Esophagus mucosa (tissue), 1 donor: ENCODE measurements at places on chromosomes 12 and 14. TPM values are rescaled to one million over a fixed set of nuclear protein-coding genes. Genes with fewer than 3 reads are reported as not detected.
A peak's percentile ranks its signal among the peaks of the same experiment; 100 is the strongest.

DNA sequence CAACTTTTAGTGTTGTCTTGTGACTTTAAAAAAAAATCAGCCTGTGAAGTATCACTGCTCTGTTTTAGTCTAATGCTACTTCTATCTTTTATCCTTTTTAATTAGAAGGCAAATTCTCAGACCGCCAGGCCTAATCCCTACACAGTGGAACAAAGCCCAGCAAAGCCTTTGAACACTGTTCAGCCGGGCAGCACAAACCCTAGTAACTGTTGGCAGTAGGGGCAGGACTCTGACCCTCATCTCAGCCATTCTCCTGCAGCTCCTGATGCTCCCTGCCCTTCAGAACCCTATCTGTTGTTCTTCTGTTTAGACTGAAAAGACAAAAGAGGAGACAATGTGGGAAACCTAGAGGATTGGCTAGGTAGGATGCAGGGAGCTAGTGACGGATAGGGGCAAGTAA lies 78.0 kb upstream of the OTX2 start:
- no peak for ATAC-seq

GRCh38 chr14:87756661-87757060 lies 236.3 kb downstream of the GALC start:
- no peak for ATAC-seq

GRCh38 chr12:73902260-73902659 lies 635.4 kb upstream of the ATXN7L3B start:
- ATAC-seq = no peak

DNA sequence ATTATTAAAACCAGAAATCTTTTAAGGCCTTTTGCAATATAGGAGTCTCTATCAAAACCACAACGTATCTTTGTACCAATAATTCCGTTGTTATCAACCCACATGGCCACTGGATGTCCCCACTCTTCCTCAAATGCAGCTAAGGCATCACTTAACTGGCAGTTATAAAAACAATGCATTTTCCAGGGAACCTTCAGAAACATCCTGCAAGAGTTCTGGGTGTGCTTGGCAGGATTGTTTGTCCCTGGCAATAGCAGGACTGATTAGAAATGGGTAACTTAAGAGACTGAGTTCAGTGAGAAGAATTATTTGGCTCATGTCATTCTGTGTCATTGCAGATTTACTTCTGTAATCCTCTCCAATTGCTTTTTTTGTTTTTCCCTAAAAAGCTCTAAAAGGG lies 112.0 kb downstream of the SLC15A5 start:
- ATAC-seq = no peak

GRCh38 chr12:81128930-81129554 lies 51.2 kb downstream of the ACSS3 start:
- ATAC-seq = peak; percentile 42

- ATAC-seq = no peak
Observed at GRCh38 chr14:87231336-87232026, 761.5 kb downstream of the GALC start.

- no peak for ATAC-seq
Observed at GRCh38 chr12:67426067-67426466, 156.9 kb downstream of the CAND1 start.

DNA sequence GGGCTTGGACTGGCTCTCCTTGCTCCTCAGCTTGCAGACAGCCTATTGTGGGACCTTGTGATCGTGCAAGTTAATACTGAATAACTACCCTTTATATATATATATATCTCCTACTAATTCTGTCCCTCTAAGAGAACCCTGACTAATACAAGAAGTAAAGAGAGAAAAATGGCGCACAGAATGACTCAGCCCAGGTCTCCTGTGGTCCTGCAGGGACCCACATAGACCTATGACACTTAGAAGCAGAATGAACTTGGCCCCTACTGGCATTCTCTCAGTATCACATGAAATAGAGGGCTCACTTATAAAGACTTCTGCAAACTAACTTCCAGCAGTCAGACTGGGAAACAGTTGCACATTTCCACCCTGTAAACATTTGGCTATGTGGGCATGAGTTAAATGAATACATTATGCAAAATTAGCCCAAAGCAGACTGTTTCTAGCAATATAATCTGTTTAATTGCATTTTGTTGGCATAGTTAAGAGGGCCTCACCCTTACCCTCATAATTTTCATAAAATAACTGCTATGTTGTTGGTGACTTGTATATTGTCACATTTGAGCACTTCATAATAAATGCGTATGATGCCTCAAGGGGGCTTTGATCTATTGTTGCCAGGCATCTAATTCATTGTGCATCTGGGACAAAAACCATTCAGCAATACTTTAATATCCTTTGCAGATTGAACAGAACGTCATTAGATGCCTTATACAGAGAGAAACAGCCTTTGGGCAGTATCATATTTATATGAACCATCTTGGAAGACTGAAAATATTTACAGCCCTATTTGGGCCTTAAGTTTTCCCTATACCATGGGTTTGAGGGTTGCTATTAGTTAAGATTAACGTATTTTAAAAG lies 349.7 kb upstream of the DIO2 start:
- ATAC-seq = no peak

GRCh38 chr12:102946042-102946441 lies 11.4 kb upstream of the ASCL1 start:
- no peak for ATAC-seq

DNA sequence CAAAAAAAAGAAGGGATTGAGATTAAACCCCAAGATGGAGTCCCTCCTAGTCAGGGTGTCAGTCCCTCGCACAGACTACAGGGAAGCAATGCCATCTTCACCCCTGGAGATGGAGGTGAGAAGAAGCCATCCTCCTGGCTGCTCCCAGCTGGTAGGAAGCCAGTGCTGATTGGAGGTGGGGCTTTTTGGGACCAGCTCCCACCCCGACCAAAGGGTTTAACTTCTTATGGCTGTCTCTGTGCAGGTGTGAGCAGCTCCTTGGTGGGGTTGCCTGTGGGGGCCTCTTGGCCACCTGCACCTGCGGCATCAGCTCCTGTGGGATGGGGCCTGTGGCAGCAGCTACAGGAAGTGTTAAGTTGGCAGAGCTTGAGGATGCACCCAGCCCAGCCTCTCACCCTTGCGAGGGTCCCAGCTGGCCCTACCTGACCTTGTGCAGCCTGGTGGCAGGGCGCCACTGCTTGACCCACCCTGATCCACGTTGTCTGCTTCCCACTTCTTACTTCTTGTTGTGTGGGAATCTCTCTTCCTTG lies 3.8 kb upstream of the KRT86 start:
- peak; percentile 15 for ATAC-seq

DNA sequence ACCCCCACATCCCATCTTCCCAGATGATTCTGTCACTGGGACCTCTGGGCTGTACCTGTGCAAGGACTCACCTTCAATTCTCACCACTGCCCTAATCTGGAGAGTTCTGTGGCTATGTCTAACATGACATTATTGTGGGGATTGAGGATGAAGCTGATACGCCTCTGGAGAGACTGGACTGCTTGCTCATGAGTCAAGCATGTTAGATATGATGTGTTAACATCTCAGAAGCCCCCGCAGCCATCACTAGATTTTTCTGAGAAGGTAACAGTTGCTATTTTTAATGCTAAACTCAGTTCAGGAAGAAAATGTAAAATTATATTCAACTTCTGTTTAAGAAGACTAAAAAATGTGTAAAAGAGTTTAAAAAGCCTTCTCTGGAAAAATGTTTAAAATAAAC lies 25.7 kb downstream of the JKAMP start:
- no peak for ATAC-seq

- ATAC-seq = no peak
Observed at GRCh38 chr12:80860206-80860605, 77.5 kb downstream of the LIN7A start.

DNA sequence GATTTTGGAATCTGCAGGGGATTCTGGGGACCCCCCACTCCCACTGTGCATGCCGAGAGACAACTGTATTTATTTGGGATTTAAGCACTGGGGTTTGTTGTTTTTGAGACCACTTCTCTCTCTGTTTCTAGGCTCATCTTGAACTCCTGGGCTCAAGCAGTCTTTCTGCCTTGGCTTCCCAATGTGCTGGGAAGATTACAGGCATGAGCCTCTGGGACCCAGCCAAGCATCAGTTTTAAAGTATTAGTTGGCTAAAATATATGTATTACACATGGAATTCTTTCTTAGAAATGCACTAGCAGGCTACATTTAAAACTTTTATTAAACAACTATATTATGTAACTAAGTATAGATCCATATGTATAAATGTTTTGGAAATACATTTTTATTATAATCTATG lies 78.3 kb downstream of the AEBP2 start:
- ATAC-seq = no peak

- ATAC-seq = peak; percentile 78
Observed at GRCh38 chr12:22529281-22530060, 14.9 kb downstream of the C2CD5 start.

GRCh38 chr12:77122661-77123060 lies 57.3 kb upstream of the E2F7 start:
- ATAC-seq = no peak

GRCh38 chr14:91860238-91860637 lies 7.1 kb downstream of the TC2N start:
- ATAC-seq = no peak

GRCh38 chr12:24062642-24063245 lies 113.3 kb upstream of the SOX5 start:
- no peak for ATAC-seq

- ATAC-seq = peak; percentile 2
Observed at GRCh38 chr12:113136128-113136989, 798 bp upstream of the RASAL1 start.

DNA sequence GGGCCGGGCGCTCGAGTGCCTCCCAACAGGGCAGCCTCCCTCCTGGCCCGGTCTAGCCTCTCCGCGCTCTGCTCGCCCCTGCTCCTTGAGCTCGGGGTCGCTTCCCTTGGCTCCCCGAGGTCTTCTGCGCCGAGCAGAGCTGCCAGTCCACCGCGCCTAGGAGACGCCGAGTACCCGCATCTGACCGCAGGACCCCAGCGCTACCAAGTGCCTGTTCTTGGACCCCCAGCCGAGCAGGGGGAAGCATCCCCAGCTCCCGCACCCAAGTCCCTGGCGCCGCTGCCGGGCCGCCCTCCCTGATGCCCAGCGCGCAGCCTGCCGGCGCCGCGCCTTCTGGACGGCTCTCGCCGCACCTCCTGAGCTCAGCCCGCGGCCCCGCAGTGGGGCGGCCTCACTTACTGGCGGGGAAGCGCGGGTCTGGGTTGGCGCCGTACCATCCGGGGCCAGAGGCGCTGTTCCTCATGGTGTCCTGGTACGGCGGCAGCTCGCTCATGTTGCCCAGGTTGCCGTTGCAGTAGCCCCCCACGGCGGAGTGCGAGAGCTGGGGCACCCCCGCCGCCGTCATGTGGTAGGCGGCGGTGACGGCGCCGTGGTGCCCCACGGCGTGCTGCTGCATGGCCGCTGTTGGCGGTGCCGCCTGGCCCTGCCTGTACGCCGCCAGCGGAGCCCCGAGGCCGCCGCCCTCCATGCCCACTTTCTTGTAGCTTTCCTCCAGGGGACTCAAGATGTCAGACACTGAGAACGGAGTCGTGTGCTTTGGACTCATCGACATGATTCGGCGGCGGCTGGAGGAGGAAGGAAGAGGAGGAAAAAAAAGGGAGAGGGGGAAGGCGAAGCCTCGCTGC lies 1.2 kb downstream of the NKX2-1 start:
- ATAC-seq = no peak

DNA sequence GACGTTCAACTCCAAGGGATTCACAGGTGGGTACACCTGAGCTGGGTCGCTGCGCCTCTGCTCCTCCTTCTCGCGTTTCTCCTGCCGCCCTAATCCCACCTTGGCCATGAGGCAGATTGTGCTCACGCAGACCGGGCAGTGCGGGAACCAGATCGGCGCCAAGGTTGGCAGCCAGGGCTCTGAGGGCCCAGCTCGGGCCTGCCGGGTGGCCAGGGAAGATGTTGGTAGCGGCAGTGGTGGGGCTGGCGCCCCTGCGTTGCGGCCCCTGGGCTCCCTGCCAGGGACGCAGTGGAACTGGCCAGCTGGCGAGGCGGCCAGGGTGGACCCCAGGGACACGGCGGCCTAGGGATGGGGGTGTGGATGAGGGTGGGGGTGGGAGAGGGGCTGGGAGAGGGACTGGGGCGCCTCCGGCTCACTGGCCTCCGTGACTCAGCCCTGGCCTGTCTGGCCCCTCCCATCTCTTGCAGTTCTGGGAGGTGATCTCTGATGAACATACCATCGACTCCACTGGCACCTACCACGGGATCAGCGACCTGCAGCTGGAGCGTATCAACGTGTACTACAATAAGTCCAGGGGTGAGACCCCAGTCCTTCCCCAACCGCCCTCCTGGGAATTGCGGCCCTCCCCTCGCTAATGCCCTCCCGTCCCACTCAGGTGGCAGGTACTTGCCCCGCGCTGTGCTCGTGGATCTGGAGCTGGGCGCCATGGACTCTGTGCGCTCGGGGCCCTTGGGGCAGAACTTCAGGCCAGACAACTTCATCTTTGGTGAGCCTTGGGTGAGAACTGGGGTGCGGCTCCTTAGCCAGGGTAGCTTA lies 114.9 kb upstream of the ALG10B start:
- ATAC-seq = no peak

DNA sequence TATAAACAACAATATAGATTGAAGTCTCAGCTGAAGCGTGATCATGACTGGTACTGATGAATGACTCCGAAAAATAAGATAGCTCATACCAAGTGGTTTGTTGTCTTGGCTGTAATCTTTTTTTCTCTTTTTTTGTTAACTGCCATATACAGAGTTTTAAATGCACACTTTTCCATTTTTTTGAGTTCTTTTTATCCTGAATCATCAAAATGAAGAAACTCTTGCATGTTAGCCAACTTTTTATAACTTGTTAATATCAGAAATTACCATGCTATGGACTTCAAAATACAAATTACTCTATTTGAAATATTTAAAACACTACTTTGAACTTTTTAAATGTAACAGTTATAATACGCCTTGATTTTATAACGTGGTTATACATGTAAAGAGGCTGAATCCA lies 10.1 kb upstream of the KCNMB4 start:
- no peak for ATAC-seq

Gene FGD6
- 10.8 TPM for total RNA-seq

Gene WSCD2
- total RNA-seq = 0.32 TPM

Gene HRK
- 1.5 TPM for total RNA-seq

Gene KCNJ8
- total RNA-seq = 1.1 TPM

Gene MAX
- total RNA-seq = 90.8 TPM

Gene ESPL1
- 33.8 TPM for total RNA-seq

Gene AMDHD1
- 0.44 TPM for total RNA-seq

Gene STRAP
- total RNA-seq = 74.0 TPM

Gene LYZ
- total RNA-seq = 13.0 TPM

Gene CIDEB
- 27.4 TPM for total RNA-seq
